PC-3 (cell line): ENCODE measurements at places on chromosomes 2 and 18. TPM values are rescaled to one million over a fixed set of nuclear protein-coding genes. Genes with fewer than 3 reads are reported as not detected.
A peak's percentile ranks its signal among the peaks of the same experiment; 100 is the strongest.

GRCh38 chr2:148058641-148059040 is 37.8 kb downstream of the MBD5 start:
- no peak for DNase-seq

DNA sequence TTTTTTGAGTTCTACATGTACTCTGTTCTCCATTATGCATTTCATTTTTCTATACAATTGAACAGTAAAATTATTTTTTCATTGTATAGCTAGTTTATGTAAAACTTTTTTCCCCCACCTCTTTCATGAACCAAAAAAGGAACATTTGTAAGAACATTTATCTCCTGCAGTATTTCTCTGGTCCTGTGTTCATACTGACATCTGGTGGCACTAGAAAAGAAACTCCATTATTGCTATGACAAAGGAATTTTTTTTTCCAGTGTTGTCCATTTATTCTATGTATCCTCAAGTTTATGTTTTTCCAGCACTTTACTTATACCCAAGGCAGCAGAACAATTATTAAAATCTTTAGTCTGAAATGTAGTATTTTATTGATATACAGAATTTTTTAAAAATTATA is 27.4 kb upstream of the CHAC2 start:
- DNase-seq, result peak; percentile 49

DNA sequence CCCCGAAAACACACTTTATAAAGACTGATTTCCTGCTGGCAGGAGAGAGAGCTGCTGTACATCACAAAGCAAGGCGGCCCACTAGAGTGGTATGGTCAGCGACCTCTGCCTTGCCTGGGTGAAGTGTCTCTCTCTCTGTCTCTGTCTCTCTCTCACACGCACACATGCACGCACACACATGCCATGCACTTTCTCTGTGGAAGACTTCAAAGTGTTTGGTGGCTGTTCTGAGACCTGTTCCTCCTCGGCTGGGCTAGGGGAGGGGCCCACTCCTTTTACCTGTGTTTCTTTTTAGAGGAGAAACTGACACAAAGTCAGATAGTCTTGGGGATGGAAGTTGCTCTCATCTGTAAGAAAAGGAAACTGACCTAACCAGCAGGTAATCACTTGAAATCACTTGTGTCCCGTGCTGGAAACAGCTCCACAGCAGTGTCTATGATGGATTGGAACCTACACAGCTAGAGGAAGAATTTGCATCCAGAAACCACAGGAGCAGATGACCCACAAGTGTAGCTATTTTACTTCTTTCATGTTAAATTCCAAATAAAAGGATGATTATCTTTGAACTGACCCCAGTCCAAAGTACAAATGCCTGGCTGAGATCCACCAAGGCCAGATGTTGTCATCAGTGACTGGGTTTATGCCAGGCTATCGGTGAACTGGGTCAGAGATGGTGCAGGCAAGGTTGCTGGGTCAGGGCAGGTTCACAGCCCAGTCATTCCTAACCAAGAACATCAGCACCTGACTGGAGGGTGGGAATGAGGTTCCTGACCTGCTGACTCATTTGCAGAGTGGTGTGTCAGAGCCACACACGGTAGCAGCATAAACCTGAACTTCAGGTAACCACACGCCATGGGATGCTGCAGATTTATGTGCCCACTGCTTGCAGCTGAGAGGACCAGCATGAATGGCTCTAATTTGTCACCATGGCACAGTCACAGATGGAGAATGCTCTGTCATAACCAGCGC is 63.0 kb downstream of the NPAS2 start:
- peak; percentile 93 for DNase-seq

DNA sequence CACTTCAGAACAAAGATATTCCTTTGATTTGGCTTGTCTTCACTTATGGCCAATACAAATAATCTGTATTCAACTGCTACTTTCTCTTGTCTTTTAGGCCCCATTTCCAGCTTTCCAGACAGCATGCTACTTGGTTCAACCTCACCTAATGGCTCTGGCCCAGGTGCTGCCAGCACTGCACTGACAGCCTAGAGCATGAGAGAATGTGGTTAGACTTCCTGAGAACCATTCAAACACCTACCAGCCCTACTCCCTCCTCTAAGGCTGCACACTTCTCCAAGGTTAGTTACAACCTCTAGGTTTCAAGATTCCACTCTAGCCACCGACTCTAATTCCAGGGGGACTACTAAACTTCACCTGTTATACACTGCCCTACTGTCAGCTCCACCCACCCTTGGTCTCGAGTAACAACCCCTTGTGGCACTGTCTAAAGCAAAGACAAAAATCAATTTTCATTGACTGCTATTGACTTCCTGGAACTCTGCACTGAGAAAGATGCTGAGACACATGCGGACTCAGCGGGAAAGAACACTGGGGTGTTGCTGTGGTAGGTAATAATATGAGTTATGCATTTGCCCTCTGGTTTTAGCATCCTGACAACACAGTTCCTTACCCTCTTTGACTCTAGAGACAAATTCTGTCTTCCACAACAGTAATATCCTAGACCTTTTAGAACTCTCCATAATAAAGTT is 38.2 kb downstream of the PLEKHM3 start:
- DNase-seq, result no peak

- DNase-seq, result no peak
Measured at GRCh38 chr18:76486574-76486973, 8.5 kb downstream of the ZNF516 start.

- no peak for DNase-seq
Measured at GRCh38 chr2:222304737-222305515, 6.1 kb upstream of the PAX3 start.

DNA sequence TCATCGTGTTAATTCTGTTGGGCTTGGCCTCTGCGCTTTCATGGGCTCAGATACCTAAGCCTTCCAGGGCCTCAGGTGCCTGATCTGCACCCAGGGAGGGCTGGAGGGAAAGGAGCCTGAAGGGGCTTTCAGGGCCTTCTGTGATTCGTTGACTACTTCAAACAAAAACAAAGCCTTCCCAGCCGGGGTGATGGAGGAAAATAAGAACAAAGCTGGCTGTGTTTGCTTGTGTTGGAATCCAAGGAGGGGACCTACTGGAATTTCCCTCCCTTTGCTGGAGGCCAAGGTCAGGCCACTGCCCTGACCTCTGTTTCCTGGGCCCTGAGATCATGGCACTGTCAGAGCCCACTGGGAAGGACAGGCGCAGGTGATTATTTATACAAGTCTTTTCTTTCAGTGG is 135.3 kb downstream of the KLHL29 start:
- no peak for DNase-seq

The UGT1A3 gene
- not detected in 2 replicates for total RNA-seq

The CXXC1 gene
- 25.4 and 38.2 TPM in 2 replicates for total RNA-seq
